T-helper 2 cell treated with Interferon-gamma antibody and Interleukin-4, amounts not matched to agents 5 μg/mL and 100 μg/mL, for 36 hours (primary cell): ENCODE measurements at places on chromosomes 4 and X.

- no peak for DNase-seq
These were observed 121.5 kb downstream of the PPEF1 start for GRCh38 chrX:18828832-18829404.

- DNase-seq = no peak
These were observed 101.2 kb upstream of the MYOZ2 start for GRCh38 chr4:119034276-119035008.

DNA sequence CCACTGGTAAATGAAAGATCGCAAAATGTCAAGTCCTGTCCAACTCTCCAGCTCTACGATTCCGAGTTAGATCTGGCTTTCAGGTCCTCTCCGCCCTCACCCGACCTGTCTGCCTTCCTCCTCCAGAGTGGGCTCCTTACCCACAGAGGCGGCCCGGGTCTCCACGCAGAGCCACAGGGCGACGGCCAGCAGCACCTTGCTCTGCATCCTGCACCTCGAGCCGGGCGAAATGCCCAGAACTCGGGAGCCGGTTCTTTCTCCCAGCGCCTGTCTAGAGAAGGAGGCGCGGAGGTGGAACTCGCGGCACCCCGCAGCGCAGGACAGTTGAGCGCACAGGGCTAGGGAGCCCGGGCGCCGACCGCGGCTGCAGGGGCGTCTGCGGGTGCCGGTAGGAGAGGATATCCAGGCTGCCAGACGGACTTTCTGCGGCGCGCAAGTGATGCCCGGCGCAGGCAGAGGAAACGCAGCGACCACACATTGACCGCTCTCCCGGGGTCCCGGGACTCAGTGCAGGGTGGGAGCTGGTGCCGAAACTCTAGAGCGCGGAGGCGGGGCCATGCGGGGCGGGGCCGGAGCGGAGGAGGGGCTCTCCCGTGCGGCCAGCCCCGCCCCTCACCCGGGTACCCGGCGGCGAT lies at the start of gene KDR:
Gene KDR, minus strand, starts transcription at position 509 of the 635 bp plus-strand sequence. Its CDS starts 302 bp downstream, at position 207.
- DNase-seq = no peak

- DNase-seq = peak; percentile 4
These were observed 34.5 kb downstream of the LINC00632 start for GRCh38 chrX:140744085-140744484.

DNA sequence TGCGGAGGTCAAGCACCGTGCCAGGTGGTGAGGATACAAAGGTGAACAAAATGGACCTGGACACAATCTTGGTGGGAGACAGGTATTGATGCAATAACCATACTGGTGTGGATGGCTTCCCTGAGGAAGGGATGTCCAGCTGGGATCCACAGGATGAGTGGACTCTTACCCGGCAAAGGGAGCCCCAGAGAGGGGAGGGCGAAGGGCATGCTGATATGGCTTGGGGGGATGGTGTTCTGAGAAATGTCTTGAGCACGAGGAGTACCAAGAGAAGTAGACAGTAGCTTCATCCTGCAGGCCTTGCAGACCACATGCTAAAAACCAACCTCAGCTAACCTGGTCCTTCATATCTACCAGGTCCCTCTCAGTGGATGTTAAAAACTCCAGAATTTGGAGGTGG lies 220.8 kb downstream of the NWD2 start:
- DNase-seq = no peak

DNA sequence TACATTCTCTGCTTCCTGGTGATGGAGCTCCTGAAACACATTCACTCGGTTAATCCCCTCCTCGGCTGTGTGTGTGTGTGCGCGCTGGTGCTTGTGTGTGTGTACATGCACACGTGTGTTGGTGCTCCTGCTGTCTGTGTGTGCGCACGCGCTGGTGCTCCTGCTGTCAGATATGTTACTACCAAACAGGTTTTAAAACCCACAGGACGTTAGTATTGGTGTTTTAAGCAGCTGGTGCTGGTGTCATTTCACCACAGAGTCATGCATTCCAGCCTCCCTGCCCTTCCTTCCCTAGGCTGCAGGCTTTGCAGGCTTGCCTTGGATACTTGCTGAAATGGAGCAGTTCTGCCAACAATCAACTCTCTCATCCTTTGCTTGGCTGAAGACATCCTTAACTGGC lies 48.1 kb upstream of the CPLX1 start:
- DNase-seq = no peak

DNA sequence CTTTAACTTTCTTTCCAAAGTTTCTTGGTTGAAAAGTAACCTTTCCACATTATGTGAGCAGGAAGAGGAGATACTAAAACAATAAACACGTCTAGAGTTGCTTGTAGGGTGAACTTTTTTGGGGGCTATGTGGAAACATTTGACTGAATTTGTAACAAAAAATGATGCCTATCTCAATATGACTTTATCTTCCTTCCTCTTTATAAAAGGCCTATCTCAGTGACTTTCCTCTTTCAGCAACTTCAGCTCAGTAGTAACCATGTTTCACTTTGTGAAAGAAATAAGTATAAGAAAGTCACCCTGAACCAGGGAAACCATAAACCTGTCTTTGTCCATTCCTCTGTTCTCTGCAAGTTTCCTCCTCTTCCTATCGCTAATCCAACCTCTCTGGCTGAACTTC lies 124.7 kb upstream of the TMEM164 start:
- no peak for DNase-seq

DNA sequence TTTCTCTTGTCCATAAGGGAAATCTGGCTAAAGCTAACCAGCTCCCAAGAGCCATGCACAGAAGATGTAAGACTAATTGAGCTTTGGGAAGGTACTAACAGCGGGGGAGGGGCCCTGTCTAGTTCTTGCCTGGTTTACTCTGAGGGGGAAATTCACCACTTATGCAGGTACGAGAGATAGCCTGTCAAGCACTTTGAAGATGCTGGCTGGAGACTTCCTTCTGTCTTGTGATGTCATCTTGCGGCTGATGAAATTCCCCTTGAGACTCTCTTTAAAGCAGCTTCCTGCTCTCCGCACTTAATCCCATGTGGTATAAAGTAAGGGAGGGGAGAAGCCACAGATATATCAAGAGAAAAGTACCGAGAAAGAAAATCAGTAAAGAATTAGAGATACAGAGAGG lies 345.3 kb downstream of the MAPK10 start:
- DNase-seq = no peak

- no peak for DNase-seq
These were observed 17.7 kb downstream of the EFNB1 start for GRCh38 chrX:68846536-68846935.

- DNase-seq = no peak
These were observed 83.8 kb downstream of the GRID2 start for GRCh38 chr4:92387459-92388069.

- no peak for DNase-seq
These were observed 196.3 kb upstream of the MAB21L2 start for GRCh38 chr4:150385606-150386005.

- peak; percentile 28 for DNase-seq
These were observed 73.7 kb downstream of the RLIM start for GRCh38 chrX:74540635-74541249.

- DNase-seq = no peak
These were observed 60.2 kb upstream of the GRPR start for GRCh38 chrX:16063141-16063540.

GRCh38 chr4:61385256-61385655 lies 185.1 kb downstream of the ADGRL3 start:
- DNase-seq = no peak

DNA sequence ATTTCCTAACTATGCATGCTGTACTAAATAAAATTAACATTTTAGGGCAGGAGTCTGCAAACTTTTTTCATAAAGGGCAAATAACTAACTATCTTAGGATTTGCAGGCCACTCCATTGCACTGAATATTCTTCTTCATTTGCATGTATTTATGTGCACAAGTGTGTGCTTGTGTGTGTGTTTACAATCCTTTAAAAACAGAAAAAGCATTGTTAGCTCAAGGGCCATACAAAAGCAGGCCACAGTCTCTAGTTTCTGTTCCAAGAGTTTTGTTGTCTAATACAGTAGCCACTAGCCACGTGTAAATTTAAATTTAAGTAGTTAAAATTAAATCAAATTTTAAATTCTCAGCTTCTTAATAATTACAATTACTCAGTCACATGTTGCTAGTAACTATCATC lies 621.8 kb downstream of the TMA16 start:
- DNase-seq = no peak

DNA sequence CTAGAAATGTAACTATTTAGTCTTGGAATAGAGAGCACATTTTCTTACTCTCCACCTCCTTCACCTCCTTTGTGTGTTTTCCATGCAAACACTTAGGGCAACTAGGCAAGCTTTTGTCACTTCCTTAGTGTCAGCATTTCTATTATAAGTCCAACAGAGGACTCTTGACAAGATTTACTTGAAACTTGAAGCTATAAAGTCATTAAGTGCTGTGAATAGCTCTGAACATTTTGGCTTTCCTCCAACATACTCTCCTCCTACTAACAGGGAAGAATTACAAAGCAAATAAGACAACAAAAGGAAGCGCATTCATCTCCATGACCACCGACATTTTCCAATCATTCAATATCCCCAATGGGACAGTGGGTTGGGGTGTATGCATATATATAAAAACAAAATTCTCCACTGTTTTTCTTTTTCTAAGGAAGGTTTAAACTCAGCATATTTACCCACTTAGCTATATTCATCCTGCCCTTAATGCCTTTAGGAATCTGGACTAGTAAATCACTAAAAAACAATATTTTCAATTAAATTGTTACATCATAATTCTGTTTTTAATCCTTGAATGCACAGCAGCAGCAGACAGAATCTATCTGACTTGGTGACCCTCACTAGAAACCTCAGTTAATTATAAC lies 264.6 kb downstream of the SNCA start:
- no peak for DNase-seq

GRCh38 chr4:10581022-10581421 lies 103.5 kb downstream of the CLNK start:
- DNase-seq = no peak

DNA sequence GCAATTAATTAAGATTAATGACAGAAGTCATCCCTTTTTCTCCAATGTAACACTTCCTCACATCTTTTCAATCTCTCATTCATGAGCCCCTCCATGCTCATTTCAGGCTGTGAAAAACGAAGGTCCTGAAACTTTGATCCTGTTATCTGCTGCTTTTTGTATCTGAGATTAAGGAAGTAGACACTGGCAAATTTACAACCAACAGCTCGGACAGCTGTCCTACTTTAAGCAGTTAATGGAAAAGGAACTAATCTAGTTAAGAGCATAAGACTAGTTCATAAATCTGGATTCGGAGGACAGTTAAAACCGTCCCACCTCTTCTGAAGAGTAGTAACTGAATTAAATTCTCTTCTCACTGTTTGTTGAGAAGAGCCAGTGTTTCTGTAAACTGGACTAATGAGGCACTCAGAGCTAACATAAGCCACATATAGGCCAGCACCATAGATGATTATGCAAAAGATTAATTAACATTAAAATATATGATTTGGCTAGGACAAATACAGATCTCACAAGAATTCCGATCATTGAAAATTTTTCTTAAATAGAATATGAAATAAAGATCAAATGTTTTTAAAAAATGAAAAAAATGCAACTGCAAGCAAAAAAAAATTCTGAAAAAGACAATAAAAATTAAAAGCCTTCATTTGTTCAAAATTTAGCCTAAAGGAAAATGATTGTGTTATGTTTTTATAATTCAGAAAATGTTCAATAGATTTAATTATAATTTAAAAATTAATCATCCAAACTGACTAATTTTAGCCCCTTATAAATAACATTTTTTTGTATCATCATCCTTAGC lies 114.4 kb downstream of the ANTXR2 start:
- no peak for DNase-seq

DNA sequence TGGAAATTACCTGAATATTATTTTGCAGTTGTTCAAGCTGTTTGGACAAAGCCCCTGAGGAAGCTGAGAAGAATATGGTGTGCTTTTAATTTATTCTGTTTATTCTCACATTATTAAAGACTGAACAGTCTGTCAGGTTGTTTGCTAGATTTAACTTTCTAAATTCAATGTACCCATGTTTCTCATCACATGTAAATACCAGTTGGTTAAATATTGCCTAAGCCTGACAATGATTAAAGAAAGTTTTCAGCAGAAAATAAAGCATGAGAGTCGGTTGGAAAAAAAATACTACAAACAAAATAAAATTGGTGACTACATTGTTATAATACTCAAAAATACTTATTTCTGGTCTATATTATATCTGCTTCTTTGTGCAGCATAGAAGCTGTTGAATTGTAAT lies 1974.7 kb downstream of the ARAP2 start:
- no peak for DNase-seq

GRCh38 chr4:8610858-8611616 lies 18.5 kb downstream of the CPZ start:
- DNase-seq = no peak

DNA sequence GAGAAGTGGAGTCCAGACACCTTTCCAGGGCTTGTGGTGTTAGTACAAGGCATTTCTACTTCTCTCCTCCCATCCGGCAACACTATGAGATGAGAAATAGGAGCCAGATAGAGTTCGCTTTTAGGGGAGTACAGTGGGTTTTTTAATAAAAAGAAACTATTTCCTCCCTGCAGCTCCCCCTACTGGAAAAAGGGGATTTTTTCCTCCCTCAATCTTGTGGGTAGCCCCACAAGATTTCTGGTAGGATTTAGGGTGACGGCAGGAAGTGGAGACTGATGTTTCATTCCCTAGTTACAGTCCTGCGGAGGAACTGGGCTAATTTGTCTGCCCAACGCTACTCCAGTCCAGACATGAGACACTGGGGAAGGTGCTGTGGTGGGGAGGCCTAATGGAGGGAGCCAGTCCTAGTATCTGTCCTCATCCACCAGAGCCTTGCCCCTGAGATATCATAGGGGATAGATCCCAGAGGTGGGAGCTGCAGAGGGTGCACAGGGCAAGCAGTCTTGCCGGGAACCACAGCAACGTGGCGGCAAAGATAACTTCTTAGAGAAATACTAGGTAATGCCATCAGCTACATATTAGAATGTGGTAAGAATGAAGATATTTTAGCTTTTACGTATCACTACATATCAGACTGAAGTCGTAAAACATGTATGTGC lies 45.5 kb upstream of the PRKG2 start:
- no peak for DNase-seq

DNA sequence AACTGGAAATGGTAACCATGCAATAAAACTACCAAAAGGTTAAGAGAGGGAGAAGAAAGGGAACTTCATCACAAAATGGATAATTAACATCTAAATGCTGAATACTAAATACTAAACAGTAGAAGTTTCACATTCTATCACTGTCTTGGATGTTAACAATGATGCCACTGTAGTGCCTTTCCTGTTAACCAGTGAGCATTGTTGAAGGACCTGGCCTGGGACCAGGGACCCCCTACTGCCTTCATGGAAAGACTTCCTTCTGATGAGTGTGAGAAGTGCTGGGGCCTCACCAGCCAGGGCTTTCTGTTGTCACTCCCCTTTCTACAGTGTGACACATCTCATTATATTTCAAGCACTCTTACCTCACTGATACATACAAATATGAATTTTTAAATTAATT lies 739.3 kb upstream of the FTHL17 start:
- DNase-seq = no peak

DNA sequence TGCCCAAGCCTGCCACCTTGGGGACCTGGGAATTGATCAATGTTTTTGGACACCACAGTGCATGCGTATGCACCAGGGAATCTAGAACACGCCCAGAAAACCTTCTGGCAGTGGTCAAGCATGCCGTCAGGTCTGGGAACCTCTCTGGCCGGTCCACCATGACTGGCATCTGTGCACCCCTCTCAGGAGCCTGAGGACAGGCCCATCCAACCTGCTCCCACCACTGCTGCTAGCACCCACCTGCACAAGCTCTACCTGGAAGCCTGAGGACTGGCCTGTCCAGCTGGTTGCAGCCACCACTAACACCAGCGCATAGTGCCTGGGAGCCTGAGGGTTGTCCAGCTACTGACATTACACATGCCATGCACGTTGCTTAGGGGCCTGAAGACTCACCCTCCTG lies 162.1 kb upstream of the GALNTL6 start:
- no peak for DNase-seq

GRCh38 chr4:98748609-98749008 lies 90.2 kb upstream of the TSPAN5 start:
- no peak for DNase-seq

- DNase-seq = no peak
These were observed 7.3 kb downstream of the SLC25A5 start for GRCh38 chrX:119475389-119476101.
